ENCODE measurements at places on chromosomes 1 and 21.

DNA sequence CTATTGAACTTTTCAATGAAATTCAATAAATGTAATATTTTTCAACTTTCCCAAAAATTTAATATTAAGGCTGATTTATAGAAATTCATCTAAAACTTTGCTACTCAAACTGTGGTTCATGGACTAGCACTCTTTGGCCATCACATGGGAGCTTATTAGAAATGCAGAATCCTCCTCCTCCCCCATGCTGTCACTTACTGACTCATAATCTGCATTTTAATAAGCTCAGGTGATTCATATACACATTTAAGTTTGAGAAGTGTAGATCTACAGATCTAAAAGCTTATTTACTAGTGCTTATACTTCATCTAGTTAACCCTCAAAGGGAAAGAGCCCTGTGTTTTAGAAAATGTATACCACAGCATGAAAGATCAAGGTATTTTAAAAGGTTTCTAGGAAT, 84.3 kb downstream of the HS2ST1 start:
- no peak for DNase-seq

DNA sequence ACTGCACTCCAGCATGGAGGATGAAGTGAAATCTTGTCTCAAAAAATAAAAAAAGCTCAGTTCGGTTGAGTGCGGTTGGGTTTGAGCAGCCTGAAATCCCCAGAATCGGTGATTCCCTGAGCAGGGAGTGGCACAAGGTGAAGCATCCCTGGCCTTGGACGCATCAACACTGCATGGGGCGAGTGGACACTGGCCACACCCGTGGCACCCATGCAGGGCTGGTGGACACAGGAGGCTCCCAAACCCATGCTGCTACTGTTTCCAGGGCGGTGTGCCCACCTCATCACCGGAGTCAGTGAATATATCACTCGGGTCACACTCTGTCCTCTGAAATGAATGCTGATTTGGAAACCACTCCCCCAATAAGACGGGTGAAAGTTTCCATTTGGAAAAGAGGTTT, 53.4 kb upstream of the ACTRT2 start:
- DNase-seq, result no peak

- no peak for DNase-seq
Observed at GRCh38 chr1:29249170-29249691, 12.9 kb downstream of the PTPRU start.

- peak; percentile 50 for DNase-seq
Observed at GRCh38 chr1:89884718-89885596, 64.1 kb downstream of the LRRC8D start.

GRCh38 chr1:10841118-10841517, 44.7 kb upstream of the CASZ1 start:
- no peak for DNase-seq

GRCh38 chr1:197961933-197962332, 44.8 kb downstream of the LHX9 start:
- no peak for DNase-seq

DNA sequence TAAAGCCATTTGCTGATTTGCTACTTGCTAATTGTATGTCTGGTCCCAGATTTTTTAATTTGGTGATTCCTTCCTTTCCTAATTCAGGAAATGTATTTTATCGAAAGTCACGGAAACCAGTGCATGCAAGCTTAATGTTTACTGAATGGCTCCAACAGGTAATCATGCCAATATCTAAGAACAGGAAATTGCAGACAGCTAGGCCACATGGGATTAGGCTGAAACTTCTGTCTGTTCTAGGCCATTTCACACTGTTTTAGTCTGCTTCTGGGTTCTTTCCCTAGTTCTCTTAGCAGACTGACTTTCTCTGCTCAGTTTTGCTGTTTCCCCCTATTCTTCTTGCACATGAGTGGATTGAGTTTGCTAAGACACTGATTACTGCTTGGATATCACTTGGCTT, 111.4 kb downstream of the NTNG1 start:
- no peak for DNase-seq

GRCh38 chr1:14737561-14738094, 139.1 kb downstream of the KAZN start:
- no peak for DNase-seq

- DNase-seq, result no peak
Observed at GRCh38 chr1:37305108-37305507, 169.3 kb upstream of the ZC3H12A start.

- DNase-seq, result no peak
Observed at GRCh38 chr1:193181985-193182384, 4.4 kb downstream of the B3GALT2 start.

DNA sequence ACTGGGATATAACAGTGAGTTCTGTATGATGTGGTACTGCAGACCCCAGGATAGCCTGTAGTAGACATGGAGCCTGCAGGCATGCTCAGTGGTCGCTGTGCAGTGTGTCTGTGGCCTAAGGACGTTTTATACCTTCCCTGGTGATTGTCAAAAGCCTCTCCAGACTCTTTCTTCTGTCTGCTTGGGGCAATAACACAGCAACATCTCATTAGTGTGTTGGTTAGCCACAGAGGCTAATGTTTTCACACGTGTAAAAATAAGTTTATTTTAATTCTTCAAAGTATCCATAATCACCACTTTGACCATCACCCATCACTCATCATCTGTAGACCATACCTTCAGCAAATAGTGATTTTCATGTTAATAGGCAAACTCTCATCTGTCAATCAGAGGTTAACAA, at the start of gene KRTAP24-1:
Gene KRTAP24-1 (minus strand): TSS at position 101 of the 400 bp plus-strand sequence. CDS start 18 bp downstream, at position 83.
- DNase-seq, result no peak

GRCh38 chr1:173581383-173582079, 21.3 kb downstream of the SLC9C2 start:
- no peak for DNase-seq

DNA sequence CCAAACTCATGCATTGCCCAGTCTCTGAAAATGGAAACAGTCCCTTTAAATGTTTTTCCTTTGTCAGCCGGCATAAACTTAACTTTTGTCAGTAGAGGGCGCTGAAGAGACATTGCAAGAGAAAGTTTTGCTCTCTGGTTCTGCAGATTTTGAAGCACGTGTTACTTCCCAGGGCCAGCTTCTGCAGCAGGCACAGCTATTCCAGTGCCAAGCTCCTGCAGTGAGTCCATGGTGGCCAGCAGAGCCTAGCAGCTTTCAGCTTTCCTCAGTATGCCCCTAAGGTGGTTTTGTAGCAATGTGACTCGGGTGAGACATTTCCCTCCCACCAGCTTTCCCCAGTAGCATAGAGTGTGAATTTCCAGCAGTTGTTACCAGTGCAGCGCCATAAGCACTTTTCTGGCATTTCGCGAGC, 2.6 kb upstream of the IFI44L start:
- peak; percentile 60 for DNase-seq

GRCh38 chr1:30418939-30419720, 304.3 kb downstream of the MATN1 start:
- no peak for DNase-seq

GRCh38 chr1:209455145-209455544, 128.4 kb upstream of the CAMK1G start:
- no peak for DNase-seq

DNA sequence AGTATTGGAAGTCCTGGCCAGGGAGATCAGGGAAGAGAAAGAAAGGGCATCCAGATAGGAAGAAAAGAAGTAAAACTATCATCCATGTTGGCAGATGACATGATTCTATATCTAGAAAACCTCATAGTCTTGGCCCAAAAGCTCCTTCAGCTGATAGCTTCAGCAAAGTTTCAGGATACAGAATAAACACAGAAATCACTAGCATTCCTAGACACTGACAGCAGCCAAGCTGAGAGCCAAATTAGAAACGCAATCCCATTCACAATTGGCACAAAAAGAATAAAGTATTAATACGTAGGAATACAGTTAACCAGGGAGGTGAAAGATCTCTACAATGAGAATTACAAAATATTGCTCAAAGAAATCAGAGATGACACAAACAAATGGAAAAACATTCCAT, 44.6 kb downstream of the ZFYVE9 start:
- DNase-seq, result no peak

- DNase-seq, result no peak
Observed at GRCh38 chr1:177311586-177311985, 140.8 kb downstream of the BRINP2 start.

DNA sequence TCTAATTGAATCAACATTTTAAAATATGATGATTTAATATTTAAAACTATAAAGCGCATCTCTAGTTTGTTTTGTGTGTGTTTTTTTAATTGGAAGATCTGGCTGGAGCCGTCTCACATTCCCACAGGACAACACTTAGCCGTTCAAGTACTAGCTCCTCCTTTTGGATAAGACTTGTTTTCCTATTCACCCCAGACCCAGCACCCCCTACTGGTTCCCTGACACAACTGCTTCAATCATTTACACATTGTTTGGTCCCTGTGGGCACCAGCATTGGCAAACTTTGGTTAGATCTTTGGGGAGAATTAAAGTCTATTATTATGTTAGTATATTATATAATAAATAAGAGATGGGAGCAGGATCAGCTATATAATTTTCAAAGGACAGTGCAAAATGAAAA, 34.5 kb downstream of the TYW3 start:
- DNase-seq, result no peak

GRCh38 chr1:198838022-198838342, 199.1 kb downstream of the PTPRC start:
- DNase-seq, result no peak

- no peak for DNase-seq
Observed at GRCh38 chr1:59866462-59866861, 51.7 kb downstream of the HOOK1 start.

DNA sequence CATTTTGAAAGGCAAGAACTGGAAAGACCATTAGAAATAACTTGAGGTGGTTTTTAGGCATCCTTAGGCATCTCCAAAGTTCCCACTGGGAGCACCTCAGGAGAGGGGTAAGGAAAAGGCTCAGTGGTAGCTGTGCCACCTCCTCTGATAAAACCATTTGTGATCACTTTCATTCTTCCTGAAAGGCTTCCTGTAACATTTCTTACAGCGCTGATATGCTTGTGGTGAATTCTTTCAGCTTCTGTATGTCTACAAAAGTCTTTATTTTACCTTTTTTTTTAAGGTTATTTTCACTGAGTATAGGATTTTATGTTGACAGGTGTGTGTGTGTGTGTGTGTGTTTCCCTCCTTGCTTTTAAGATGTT, 54.8 kb downstream of the VANGL2 start:
- no peak for DNase-seq

GRCh38 chr1:149917571-149918144, at the start of gene SV2A:
SV2A (minus strand) TSS chr1:149917844; CDS start chr1:149913840, 4,004 bp downstream.
- DNase-seq, result peak; percentile 42

DNA sequence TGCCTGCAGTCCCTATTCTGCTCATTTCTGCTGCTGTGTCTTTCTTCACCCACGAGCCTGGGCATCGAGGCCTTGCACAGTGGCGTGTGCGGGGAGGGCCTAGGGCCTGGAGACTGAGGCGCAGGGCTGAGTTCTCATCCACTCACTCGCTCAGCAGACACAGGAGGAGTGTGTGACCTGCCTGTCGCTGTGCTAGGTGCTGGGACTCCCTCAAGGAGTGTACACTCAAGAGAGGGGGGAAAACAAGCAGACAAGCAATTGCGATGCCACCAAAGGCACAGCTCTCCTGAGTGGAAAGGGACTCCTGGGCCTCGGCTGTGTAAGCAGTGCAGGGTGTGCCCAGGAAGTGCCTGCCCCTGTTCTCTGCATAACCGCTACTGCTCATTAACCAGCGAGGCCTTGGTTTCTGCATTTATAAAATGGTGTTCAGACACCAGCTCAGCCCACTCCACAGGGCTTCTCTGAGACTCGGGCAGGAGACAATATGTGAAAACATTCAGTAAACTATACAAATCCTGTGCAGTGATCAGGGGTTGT, 4.2 kb downstream of the RD3 start:
- no peak for DNase-seq

DNA sequence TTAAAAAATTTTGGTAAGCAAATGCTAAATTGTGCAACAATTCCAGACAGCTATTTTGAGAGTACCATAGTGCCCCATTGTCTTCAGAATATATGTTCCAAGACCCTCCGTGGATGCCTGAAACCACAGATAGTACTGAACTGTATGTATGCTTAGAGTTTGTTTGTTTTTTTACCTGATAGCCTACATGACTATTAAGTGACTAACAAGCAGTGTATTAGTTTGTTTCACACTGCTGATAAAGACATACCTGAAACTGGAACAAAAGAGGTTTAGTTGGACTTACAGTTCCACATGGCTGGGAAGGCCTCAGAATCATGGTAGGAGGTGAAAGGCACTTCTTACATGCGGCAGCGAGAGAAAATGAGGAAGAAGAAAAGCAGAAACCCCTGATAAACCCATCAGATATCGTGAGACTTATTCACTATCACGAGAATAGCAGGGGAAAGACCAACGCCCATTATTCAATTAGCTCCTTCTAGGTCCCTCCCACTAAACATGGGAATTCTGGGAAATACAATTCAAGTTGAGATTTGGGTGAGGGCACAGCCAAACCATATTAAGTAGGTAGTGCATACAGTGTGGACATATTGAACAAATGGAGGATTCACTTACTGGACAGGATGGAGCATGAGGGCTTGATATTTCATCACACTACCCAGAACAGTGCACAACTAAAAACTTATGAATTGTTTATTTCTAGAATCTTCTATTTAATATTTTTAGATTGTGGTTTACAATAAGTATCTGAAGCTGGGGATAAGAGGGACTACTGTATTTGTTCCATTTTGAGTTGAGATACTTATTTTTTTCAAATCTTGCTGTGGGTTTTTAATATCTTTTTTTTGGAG, 78.5 kb downstream of the LHX9 start:
- no peak for DNase-seq

DNA sequence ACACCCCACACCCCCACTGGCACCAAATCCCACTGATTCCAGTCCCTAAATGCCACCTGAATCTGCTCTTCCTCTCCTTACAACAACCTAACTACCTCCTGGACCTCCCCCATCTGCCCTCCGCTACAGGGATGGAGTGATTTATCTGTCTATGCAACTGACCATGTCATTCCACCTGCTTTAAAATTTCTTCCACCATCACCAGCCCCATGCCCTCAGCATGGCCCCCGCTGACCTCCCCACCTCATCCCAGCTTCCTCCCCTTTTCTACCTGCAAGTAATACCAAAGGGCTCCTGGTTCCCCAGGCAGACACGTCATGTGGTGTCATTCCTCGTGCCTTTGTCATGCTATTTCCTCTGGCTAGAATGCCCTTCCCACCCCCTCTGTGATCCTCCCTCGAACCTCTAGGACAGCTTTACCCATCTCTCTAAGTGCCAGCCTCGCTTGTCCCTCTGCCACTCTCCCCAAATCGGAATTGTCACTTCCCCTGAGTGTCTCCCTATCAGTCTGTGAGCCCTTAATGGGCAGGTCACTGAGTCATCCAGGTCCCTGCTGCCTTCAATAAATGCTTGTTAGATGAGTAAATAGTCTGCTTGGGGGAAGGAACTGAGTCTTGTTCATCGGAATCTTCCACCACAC, 3.7 kb downstream of the GJB4 start:
- no peak for DNase-seq
